ENCODE measurements at places on chromosomes 1 and 21. TPM values are rescaled to one million over a fixed set of nuclear protein-coding genes. Genes with fewer than 3 reads are reported as not detected.

The MLLT11 gene
- total RNA-seq = 0.64 TPM

The ADCY10 gene
- 0.55 TPM for total RNA-seq

The HSPB7 gene
- total RNA-seq = 342 TPM

The RHBG gene
- not detected for total RNA-seq

The C4BPA gene
- not detected for total RNA-seq

The UBASH3A gene
- 0.32 TPM for total RNA-seq

The OR6K3 gene
- not detected for total RNA-seq

Measured in mesenteric fat pad (tissue), 1 donor.